ENCODE measurements at places on chromosomes 5 and 9. TPM values are rescaled to one million over a fixed set of nuclear protein-coding genes. Genes with fewer than 3 reads are reported as not detected.

The ADAMTS13 gene
- 8.1 TPM for total RNA-seq

The C1QTNF3 gene
- total RNA-seq = 8.2 TPM

The PAPPA gene
- 0.27 TPM for total RNA-seq

The CDKN2A gene
- total RNA-seq = 0.55 TPM

The LHFPL2 gene
- total RNA-seq = 40.4 TPM
